H1 (cell line): ENCODE measurements at places on chromosomes 2 and 18. TPM values are rescaled to one million over a fixed set of nuclear protein-coding genes. Genes with fewer than 3 reads are reported as not detected.

Gene CNGA3
- polyA plus RNA-seq: 0.02 TPM in 1 of 2 replicates, not detected in the other

Gene LOXHD1
- 0.02 and 0.03 TPM in 2 replicates for polyA plus RNA-seq

Gene PKDCC
- polyA plus RNA-seq: 80.1 and 115 TPM in 2 replicates

Gene REL
- polyA plus RNA-seq: 1.5 and 1.6 TPM in 2 replicates

Gene TRIM43B
- polyA plus RNA-seq: not detected in 2 replicates

Gene RFTN2
- 0.42 and 2.3 TPM in 2 replicates for polyA plus RNA-seq

- DNase-seq: peak; percentile 59
These were observed 176.7 kb upstream of the PKDCC start for GRCh38 chr2:41871080-41871479.

DNA sequence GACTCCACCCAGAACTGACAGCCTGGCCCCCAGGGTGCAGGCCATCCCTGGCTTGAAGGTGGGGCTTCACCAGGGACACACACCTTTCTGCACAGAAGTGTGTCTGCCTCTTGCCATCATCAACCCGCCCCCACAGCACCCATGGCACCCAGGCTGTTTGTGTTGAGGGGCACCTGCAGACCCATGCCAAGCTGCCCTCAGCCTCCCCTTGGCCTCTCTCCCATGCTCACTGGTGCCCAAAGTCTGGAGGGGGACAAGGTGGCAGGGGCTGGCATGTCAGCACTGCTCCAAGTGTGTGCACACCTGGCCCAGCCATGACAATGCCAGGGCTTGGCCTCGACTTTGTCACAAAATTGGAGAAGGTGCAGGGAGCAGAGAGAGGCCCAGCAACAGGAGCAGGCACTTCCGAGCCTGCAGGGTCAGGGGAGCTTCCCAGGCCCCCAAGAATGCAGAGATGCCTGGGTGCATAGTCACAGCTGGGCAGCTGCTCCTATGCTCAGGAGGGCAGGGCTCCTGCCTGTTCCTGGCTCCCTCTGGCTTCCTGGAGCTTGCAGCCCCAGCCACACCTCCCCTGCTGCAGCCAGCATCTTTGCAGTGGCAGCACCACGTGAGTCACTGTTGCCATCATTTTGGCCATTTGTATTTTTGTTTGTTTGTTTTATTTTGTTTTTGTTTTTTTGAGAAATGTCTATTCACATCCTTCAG, 280.6 kb upstream of the UBE2E3 start:
- DNase-seq: no peak

DNA sequence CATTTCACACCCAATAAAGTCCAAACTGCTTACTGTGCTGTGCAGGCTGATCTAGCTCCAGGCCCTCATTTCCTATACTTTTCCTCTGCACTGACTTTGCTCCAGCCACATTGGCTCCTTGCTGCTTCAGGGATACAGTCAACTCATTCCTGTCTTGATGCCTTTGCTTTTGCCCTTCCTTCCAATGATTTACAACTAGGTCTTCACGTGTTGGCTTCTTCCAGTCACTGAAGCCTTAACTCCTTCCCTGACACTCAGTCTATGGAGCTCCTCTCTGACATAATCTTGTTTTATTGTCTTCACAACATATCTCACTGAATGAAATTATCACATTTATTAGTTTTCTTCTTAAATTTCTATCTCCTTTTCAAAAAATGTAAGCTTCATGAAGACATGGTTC, 16.9 kb upstream of the C18orf32 start:
- DNase-seq: no peak

DNA sequence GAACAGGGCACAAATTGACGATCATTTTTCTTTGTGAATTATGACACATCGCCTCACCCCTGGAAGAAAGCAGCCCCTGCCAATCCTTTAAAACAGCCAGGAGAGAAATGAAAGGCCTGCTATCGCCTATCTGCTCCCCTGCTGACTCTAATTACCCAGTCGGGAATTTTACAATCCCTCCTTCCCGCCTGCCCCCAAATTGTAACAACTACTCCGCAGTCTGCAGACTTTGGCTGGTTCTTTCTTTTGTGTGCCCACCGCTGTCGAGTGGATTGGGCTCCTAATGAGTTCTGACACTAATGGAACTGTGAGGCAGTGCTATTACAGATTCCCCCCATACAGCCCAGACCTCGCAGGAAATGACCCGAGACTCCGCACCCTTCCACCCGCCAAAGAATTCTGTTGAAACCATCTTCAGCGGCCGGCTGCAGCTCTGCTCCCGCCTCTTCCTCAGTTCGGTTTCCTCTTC, 281.2 kb upstream of the PARD3B start:
- DNase-seq: no peak

DNA sequence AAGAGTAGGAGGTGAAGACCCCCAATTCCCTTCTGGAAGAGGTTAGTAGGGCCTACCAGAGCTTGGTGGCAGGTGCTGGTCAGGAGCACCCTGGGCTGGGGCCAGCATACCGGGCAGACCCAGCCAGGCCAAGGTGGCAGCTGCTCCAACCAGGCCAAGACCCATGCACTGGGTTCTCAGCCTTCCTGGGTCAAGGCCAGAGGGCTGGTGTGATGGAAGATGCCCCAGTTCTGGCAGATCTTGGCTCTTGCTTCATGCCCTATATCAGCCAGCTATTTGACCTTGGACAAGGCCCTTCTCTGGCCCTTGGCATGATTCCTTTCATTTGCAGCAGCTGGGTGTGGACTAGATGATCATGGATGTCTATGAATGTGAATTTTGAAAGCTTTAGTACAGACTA, 57.7 kb downstream of the PRKCE start:
- no peak for DNase-seq

DNA sequence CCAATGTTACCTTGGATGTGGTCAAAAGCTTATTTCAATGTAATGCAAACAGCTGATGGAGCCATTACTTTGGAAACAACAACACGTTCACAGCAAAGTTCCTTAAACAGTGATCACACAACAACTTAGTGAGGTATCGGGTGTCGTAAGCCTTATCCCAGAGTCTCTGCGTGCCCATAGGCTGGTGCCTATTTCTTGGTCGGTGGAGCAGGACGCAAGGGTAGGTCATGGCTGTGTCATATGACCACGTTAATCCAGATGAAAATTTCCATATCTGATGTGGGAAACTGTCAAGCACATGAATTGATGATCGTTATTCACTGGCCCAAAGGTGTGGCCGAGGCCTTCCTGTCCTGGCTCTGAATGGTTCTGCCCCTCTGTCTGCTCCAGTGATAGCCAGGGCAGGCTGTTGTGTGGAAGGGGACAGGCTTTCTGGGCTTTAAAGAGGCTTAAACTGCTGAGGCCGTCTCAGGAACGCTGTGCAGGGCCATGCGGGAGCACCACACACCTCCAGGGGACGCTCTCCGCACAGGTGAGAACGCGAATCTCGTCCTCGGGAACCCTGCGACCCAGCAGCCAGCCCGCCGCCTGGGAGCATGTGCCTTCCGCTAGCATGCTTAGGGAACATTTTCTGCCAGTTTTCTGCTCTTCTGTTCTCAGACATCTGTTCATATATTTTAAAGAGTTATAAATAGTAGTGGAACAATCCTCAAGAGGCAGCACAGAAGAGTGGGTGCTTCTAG, 90.6 kb downstream of the KCTD1 start:
- peak; percentile 91 for DNase-seq

DNA sequence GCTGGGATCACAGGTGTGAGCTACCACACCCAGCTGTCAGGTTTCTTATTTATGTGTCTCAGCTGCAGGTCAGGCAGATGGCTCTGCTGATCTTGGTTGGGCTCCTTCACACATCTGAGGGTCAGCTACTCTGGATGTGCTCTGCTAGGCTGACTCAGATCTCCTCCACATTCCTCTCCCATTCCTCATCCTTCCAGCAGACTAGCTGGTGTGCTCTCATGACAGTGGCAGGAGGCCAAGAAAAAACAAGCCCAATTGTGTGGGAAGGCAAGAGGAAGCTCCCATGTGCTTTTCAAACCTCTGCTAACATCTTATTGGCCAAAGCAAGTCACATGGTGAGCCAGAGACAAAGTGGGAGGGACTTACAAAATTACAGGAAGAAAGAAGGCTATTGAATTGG, 11.7 kb upstream of the MSH6 start:
- DNase-seq: no peak

DNA sequence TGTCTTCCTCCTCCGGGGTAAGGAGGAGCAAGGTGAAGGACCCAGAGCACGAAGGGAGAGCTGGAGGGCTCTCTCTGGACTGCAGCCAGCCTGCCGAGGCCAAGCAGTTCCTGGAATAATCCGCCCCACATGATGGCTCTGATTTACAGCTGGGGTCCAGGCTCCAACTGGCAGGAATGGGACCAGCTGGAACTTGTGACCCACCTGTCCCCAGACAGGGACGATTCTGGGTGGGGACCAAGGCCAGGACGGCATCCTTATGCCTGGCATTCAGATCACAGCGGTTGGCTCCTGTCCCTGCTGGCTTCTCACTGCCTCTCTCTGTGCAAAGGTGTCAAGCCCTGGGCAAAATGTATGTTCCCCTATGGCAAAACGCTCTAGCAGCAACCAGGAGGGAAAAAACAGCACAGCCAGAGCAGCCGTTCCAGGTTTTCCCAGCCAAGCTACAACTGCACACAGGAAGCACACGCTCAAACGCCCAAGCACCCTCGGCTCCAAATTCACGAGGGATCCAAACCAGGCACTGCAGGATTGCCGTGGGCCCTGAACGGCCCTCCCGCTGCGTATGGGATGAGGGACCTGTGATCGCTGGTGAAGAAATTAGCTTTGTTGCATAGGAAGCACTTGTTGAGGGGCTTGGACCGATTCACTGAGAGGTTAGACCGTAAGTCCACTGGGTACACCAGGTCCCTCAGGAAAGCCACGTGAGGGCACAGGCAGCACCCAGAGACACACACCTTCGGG, 35.8 kb downstream of the FAM178B start:
- no peak for DNase-seq

DNA sequence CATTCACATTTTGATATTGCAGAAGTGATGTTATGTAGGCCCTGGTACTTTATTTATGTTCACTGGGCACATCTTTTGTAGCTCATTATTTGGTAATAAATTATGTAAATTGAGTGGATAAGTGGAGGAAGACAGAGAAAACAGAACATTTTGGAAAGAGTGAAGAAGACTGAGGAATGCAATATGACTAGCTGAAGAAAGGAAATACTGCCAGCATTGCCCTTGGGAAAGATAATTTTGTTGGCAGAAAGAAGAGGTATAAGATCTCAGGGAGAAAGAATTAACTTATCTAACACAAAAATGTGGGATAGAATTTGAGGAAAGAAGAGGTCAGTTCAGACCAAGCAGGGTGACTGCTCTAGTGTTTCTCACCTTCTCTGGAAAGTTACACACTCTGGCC, 118.8 kb downstream of the TTC27 start:
- no peak for DNase-seq

GRCh38 chr2:14428056-14428455, 204.5 kb upstream of the LRATD1 start:
- no peak for DNase-seq

GRCh38 chr2:104856973-104857261, 3.0 kb downstream of the POU3F3 start:
- no peak for DNase-seq

DNA sequence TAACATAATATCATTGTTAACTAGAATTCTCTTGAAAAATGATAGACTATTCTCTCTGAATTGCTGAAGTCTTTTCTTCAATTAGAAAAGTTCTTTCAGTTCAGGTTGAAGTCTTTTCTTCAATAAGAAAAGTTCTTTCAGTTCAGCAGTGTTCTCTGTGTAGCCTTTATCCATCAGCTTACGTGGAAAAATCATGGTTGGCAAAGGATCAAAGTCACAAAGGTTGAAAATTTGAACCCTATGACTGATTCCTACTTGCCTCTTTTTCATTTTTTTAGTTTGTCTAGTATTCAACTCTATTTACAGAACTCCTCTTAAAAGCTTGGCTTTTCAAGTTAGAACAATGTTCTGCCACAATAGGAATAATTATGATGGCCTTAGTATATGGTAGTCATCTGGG, 25.8 kb downstream of the CAVIN2 start:
- DNase-seq: no peak

GRCh38 chr2:233821709-233822100, 32.6 kb downstream of the HJURP start:
- no peak for DNase-seq

GRCh38 chr2:240648155-240648649, 22.9 kb downstream of the GPR35 start:
- no peak for DNase-seq

- DNase-seq: no peak
These were observed 27.3 kb upstream of the BIN1 start for GRCh38 chr2:127134235-127134634.

GRCh38 chr2:191266201-191266600, 21.0 kb downstream of the MYO1B start:
- no peak for DNase-seq

DNA sequence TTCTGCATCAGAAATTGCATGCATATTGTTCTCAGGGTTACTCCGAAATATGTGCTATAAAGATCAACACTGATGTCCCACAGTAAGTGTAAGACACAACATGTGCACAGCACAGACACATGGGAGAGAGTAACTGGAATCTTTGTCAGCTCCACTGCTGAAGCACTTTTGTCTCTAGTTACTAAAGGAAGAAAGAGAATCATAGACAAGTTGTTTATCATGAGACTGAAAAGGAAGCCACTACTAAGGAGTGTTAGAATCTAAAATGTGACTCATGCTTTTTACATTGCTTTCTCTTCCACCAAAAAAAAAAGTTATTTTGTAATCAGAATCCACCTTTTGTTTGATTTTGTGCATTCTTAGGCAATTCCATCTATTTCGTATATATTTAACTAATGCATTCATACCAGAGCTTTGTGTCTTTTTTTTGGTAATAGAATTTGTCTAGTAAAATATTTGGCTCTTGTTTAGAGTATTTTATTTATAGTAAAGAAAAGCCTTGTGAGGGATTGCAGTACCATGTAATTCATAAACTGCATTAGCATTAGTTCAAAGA, 502.4 kb downstream of the FBXO15 start:
- no peak for DNase-seq

GRCh38 chr18:25053466-25053865, 298.5 kb downstream of the ZNF521 start:
- no peak for DNase-seq

GRCh38 chr2:146837857-146838256, 1007.0 kb upstream of the ACVR2A start:
- DNase-seq: no peak

DNA sequence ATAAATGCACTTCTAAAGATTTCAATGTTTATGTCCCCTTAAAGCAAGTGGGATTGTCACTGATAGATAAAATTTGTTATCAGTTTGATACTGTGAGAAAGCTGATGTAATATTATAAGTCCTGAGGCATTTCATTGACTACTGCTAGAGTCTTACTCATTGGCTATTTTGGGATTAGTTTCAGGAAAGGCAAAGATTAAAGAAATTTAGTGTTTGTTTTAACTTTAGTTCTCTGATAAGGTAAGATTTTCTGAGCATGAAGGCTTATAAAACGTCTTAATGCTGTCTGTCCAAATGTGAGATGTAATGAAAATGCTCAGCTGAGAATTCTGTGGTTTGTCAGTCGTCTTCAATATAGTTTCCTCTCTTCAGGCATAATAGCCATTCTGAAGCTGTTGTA, 886.4 kb upstream of the CDH2 start:
- no peak for DNase-seq

- no peak for DNase-seq
These were observed 56.3 kb downstream of the ASB1 start for GRCh38 chr2:238483021-238483420.

- no peak for DNase-seq
These were observed 232.0 kb upstream of the NRXN1 start for GRCh38 chr2:51263951-51264350.
